ENCODE measurements at places on chromosomes 3 and 15.

- no peak for DNase-seq
These were observed 310.6 kb upstream of the PROK2 start for GRCh38 chr3:72095521-72095920.

GRCh38 chr3:171561596-171562323 is 101.6 kb upstream of the TNIK start:
- DNase-seq: no peak

DNA sequence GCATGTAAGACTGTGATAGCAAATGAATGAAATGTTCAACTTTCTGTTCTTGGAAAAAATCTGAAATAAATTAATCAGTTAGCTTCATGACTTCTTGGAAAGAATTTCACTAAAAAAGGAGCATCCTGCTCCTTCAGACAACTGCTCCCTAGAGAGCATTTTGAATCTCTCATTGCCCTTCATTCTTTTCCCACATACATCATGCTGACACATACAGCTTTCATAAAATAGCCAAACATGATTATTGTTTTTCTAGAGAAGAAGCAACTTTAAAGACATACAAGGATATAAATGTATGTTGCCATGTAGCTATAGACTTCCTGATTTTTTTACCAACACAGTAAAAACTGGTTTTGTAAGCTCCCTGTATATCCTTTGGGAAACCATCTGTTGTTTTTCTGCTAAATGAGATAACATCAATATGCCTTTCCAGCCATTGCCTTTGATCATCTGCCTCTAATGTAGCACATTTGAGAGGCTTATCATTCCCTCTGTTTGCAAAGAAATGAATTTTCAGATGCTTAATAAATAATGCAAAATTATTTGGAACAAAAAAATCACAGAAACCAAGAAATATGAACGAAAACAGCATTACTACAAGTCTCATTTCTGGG is 248.2 kb upstream of the GPR149 start:
- peak; percentile 16 for DNase-seq

DNA sequence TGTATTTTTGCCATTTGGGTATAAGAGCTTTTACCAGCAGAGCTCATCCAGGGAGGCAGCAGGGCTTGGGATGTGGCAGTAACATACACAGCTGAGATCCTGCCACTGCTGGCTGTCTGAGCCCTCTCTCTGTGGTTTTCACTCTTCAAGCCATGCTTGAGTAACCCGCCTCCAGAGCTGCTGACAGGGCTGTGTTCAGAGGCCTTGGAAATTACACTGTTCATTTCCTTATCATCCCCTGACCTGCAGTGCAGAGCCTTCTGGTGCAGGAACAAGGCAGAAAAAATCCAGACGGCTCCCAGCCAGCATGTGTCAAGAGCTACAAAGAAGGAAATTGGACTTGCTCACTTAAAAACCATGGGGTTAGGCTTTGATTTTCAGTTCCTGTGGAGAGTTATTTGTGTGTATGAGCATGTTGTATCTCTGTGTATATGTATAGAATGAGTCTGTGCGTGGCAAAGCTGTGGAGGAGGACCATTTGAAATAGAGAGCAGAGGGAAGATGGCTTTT is 47.0 kb downstream of the ZNF609 start:
- DNase-seq: peak; percentile 76

DNA sequence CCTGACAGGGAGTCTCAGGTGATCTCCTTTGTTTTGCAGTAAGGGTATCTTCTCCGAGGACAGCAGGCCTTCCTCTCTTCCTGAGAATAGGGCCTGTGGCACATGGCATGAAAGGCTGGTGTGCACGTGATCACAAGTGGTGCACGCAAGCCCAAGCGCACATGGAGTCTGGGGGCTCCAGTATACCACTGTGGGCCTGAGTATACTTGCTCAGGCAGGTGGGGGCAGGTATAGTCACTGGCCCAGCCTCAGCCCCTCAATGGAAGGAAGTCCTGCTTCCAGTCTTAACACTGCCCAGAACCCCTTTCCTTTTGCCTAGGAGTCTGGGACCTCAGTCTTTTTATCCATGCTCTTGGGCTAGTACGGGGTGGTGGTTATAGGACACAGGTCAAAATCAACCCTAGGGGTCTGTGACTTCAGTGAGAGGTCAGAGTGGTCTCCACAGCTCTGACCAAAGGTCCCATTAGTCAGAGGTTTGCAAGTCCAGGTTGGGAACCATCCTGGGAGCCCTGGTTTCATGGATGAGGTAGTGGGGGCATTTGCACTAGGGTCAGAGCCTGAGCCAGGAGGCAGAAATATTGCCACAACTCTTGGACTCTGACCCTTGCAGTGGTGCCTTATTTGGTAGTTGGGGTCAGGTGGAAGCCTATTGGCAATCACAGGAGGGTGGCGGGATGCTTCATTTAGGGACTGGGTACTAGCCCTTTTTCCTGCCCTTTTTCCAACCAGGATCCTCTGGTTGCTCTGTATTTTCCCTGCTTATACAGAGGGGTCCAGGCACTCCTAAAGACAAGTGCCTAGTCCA is 823 bp upstream of the CCDC71 start:
- no peak for DNase-seq

- DNase-seq: no peak
These were observed 145.4 kb downstream of the CHL1 start for GRCh38 chr3:341998-342397.

DNA sequence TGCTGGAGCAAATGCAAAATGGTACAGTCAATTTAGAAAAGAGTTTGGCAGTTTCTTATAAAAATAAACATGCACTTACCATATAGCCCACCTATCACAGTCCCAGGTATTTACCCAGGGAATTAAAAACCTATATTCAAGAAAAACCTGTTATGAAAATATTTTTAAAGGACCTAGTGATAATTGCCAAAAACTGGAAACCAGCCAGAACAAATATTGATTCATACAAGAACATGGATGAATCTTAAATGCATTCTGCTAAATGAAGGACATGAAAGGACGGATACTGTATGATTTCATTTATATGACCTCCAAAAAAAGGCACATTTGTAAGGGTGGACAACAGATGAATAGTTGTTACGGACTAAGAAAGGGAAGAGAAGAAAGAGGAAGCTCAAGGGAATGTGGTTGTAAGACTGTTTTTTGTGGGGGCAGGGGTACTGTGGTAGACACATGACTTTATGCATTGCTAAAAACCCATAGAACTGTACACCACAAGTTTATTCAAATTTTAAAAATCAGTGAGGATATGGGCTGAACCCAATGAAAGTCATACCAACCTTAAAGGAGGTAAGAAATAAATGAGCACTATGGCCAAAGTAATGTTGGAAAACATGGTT is 61.0 kb downstream of the ZBBX start:
- DNase-seq: no peak

- DNase-seq: no peak
These were observed 158.7 kb downstream of the PDCD6IP start for GRCh38 chr3:33957176-33957575.

- DNase-seq: no peak
These were observed 3.7 kb downstream of the ABTB1 start for GRCh38 chr3:127676456-127676855.

DNA sequence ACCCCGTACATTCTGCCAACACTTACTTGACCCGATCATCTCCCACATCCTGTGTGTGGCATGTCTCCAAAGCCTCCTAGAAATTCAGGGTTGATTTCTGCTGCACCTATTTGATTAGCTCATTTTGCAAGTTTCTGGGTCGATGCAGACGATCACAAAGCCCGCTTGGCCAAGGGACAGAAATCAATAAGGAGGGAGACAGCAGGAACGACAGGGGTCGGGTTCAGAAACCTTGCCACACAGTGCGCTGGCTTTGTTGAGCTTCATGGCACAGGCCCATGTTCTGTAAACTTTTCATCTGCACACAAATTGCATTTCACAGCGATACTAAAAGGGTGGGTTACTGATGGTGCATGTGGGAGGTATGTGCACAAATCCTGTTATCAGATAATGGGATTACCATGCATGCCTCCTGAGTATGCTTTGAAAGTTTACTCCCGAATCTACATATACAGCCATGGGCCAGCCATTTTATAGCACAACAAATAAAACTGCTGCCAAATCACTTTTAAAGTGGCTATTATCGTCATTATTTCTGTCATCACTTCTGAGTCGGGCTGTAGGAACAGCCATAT is 95.9 kb upstream of the ATP11B start:
- peak; percentile 34 for DNase-seq

- no peak for DNase-seq
These were observed 79.0 kb upstream of the DCLK3 start for GRCh38 chr3:36843065-36844051.

All from eye (tissue), 1 donor.